ENCODE measurements at places on chromosomes 11 and 22.

DNA sequence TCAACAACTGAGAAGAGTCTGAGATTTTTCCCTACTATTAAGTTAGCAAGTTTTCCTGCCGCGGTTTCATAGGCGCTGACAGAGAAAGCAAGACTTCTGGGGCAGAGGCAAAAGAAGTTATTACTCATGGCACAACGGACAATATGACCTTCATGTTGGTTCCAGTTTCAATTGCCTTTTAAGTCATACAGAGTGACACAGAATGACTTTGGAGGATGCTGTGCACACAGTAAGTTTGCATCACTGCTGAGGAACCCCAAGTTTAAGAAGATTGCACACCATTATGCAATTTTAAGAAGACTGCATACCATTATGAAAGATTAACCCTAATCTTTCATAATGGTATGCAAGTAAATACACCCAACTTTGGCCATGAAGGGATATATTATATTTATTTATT is 626.5 kb upstream of the CHORDC1 start:
- ATAC-seq: no peak

- ATAC-seq: no peak
These were observed 107.7 kb upstream of the CLMP start for GRCh38 chr11:123302751-123303195.

DNA sequence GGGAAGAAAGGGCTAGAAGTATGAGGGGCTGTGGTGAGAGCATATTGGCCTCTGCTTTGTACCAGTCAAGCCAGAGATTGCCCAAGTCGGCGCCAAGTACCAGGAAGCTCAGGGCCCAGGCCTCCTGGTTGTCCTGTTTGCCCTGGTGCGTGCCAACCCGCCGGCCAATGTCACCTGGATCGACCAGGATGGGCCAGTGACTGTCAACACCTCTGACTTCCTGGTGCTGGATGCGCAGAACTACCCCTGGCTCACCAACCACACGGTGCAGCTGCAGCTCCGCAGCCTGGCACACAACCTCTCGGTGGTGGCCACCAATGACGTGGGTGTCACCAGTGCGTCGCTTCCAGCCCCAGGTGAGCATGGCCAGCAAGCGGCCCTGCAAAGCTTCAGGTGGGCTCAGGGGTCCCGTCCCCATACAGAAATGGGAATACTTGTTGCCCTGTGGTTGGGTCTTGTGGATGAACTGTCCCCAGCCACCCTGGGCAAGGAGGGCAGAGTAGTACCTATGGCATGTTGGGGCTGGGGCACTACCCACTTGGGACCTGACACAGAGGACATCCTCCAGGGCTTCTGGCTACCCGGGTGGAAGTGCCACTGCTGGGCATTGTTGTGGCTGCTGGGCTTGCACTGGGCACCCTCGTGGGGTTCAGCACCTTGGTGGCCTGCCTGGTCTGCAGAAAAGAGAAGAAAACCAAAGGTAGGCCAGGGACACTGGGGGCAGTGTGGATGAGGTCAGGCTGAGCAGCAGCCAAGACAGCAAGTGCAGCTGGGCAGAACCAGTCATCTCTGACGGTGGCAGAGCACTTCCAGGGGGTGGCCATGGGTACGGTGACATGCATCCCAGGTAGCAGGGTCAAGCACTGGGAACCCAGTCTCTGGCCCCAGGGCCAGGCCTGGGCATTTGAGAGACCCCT is 2.1 kb downstream of the TMEM25 start:
- ATAC-seq: no peak

DNA sequence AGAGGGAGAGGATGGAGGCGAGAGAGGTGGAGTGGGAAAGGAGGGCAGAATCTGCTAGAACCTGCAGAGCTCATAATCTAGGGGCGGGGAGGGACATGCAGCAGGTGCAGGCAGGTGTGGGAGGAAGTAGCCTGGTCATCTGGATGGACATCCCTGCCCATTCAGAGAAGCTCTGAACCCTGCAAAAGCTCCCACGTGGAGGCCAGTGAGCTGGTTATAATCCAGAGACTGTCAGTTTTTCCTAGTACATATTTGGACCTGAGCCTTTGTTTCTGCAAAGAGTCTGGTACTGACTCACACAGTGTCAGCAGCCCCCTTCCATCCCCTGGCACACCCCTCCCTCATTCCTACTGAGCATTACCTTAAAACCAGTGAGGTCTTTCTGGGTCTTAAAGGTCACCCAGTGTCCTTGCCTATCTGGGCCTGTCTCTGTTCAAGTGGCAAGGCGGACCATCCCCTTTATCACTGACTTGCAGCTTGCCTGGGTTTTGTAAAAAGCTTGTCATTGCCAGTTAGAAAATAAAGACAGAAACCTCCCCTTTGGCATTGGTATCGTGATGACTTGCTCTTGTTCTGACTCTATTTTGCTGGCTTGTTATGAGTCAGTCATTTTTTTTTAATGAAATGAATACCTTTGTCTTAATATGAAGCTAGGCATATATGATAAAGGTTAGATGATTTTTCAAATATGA is 26.1 kb downstream of the PTPRJ start:
- ATAC-seq: peak; percentile 23

DNA sequence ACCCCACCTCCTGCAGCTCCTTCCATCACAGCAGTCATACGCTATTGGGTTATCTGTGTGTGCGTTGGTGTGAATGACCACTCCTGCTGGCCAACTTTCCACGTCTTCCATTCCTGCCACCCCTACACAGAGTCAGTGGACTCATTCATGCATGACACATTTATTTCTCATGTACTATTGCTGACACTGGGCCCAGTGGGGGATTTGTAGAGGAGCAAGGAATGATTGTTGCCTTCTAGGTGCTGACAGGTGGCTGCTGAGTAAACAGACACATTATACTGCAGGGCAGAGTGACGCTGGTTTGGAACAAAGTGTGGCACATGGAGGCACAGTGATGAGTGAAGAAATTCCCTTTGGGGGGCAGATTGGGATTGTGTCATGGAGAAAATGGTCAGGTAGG is 113.9 kb downstream of the CCDC81 start:
- no peak for ATAC-seq

DNA sequence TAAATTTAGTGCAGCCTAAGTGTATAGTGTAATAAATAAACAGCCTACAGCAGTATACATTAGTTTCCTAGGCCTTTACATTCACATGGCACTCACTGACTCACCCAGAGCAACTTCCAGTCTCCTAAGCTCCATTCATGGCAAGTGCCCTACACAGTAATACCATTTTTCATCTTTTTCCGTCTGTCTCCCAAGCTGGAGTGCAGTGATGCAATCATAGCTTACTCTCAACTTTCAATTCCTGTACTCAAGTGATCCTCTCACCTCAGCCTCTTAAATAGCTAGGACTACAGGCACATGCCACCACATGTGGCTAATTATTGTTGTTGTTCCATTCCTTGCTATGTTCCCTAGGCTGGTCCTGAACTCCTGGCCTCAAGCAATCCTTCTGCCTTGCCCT is 54.4 kb downstream of the FCHSD2 start:
- ATAC-seq: peak; percentile 52

DNA sequence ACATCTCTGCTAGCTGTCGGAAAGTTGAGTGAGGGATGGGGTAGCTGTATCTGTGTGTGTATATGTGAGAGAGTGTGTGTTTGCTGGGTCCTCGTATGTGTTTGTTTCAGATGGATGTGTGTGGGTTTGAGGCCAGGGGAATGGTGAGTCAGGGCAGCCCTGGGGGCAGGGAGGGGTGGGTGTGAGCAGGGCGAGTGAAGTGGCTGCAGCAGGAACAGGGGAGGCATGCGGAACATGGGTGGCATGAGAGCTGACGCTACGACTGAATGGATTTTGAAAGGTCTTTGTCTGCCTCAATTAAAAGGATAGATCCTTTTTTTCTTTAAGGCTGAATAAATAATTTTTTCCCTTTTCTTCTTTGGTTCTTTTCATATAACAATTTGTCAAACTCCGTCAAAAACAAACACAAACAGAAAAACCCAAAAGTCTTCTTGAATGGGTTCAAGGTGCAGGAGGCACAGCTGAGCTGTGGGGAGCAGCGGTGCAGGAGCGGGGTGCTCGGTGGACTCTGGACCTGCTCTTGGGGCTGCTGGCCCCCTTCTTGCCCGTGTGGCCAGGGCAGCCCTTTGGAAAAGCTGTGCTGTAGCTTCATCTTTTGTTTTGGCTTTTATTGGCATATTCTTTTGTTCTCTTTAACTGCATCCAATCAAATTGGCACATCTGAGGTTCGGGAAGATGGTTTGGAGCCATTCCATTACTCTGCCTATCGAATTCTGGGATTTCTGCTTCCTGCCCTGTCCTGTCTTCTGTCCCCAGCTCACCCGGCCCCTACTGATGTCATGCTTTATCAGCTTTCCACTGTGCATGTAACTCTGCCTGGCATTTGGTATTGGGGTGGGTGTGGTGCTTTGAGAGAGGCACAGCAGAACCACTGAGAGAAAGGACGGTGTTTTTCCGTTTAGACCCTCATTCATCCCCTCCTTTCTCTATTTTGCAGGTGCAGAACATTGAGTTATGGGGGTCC is 80.1 kb downstream of the ADAMTS15 start:
- ATAC-seq: no peak

DNA sequence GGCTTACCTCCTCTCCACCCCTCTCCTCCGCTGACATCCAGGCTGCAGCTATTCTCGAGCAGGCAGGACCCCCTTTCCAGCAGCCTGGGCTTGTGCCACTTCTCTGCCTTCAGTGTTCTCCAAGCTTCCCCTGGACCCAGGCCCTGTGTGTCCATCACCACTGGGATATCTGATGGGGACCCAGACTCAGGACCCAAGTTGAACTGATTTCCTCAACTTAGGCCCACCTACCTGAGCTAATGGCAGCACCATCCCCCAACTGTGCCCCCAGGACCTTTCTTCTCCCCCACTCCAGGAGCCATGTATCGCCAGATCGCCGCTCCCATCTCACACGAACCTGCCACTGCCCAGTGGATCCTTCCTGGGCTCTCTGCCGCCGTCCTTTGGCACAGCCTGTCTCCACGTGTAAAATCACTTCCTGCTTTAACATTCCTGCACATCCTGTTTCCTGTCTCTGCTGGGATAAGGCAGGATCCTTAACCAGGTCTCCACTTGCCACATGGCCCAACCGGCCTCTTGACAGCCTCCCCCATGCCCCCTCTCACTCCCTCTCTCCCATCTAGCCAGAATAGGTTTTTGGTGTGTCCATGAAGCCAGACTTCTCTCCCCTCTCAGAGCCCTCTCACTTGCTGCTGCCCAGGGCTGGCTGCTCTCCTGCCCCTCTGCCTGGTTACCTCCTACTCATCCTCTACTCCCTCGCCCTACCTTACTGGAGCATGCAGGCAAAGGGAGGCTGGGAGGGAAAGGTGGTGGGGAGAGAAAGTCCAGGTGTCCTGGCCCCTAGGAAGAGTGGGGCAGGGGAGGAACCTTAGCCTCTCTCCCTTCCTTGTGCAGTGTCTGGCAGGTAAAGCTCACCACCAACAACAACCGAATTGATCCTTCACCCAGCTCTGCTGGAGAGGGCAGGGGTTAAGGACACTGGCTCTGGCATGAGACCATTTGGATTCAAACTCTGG is 9.4 kb downstream of the SPATA19 start:
- ATAC-seq: peak; percentile 17

GRCh38 chr11:28657378-28658030 is 549.3 kb downstream of the METTL15 start:
- no peak for ATAC-seq

- no peak for ATAC-seq
These were observed 7.7 kb downstream of the CCDC73 start for GRCh38 chr11:32786811-32787210.

- ATAC-seq: peak; percentile 78
These were observed 1.0 kb upstream of the LRFN4 start for GRCh38 chr11:66855574-66856495.

- ATAC-seq: no peak
These were observed 63.7 kb downstream of the DSCAML1 start for GRCh38 chr11:117733316-117733715.

DNA sequence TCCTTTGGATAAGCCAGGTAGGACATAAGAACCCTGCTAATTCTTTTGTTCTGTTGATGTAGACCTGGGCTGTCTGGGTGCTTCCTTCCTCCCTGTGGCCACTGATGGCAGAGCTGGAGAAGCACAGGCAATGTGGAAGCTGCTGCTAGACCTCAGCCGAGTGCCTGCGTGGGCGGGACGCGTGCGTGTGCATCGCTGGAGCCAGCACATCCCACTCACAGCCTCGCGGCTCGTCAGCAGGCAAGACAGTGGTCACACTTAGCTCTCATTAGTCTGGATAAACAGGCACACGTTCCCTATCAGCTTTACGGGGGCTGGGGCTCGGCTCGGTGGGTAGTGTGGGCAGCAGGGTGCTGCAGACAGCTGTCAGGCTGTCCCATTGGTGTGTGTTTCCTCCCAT is 155.7 kb downstream of the GRIK4 start:
- ATAC-seq: no peak

GRCh38 chr11:36345084-36345511 is 49.0 kb downstream of the PRR5L start:
- ATAC-seq: no peak

GRCh38 chr11:1820463-1821325 is 14.1 kb upstream of the SYT8 start:
- peak; percentile 84 for ATAC-seq

- no peak for ATAC-seq
These were observed 13.5 kb downstream of the CCDC81 start for GRCh38 chr11:86388198-86388597.

All from esophagus mucosa (tissue), 1 donor.